Stimulated activated CD4-positive, alpha-beta T cell treated with anti-CD3 and anti-CD28 coated beads, Interleukin-1b, Interleukin-23, amount 100 ng/mL, for 48 hours (primary cell): ENCODE measurements at places on chromosomes 12 and 14.

DNA sequence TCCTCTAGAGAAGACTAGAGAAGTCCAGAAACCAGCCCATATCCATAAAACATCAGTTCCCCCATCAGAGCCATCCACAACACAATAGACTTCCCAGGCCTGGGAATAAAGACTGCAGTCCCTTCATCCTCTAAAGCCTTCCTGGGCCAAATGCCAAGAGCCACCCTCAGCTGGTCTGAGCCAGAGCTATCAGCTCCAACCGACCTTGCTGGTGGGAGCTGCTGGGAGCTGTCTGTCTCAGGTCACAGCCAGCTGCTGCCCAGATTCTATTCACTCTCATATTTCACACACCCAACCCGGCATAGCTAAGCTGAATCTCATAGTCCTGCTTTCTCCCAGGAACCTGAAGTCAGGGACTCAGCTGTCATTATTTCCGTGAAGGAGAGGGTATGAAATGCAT lies 10.9 kb upstream of the TFCP2 start:
- DNase-seq = no peak

DNA sequence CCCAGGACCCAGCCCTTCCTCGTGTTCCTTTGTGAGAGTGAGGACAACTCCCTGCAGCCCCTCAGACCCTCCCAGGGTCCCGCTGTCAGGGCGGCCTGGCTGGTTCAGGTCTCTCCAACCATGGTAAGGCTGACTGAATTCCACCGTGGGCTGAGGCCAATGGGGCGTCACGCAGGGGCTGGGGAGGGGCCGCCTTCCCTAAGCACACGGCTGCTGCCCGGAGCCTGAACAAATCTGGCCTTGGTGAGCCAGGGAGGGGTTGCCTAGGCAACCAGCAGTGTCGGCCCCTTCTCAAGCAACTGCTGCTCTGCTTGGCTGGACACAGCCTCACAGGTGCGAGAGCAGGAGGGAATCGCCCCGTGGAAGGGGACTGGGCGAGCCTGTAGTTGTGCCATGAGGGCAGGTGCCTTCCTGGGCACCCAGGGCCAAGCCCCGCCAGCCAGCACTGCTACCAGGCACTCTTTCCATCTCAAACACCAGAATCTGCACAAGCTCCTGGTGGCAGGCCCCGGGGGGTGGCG lies 37.0 kb upstream of the GALNT9 start:
- no peak for DNase-seq

- no peak for DNase-seq
These were observed 340.2 kb downstream of the DIO2 start for GRCh38 chr14:79871136-79871535.

DNA sequence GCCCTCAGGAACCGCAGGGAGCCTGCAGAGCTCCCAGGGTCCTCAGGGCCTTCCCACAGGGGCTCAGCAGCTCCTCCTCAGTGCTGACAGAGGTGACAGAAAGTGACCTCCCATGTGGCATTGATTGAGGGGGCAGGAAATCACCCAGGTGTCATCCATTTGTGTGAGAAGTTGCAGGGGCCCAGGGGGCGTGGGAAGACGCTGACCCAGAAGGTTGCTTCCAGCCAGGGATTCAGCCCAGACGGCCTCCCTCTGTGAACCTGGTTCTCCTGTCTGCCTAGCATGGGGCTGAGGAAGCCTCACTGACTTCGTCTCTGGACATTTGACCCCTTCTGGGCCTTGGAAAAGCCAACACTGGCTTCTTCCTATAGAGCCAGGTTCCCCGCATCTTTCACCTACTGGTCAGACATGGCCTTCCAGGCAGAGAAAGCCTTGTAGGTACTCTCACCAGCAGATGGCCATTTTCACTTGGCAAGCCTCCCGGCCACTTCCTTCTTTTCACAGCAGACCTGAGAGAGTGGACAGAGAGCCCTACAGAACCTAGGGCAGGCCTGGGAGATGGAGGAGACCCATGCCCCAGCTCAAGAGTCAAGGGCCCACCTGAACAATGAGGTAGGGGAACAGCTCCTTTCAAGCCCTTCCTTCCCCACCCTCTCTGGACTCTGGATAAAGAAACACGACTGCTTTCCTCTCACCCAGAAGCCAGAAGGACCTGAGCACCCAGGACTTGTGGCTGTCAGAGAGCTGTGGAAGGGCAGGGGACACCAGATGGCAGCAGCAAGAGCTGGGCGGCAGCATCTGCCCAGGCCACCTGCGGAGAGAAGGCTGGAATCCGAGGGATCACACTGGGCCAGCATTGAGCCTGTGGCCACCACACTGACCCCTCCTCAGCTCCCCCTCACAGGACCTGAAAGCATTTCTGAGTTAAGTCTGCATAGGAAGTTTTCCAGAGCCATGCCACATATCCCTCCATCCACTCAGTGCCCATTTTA lies 377.8 kb downstream of the DPF3 start:
- DNase-seq = no peak

- DNase-seq = no peak
These were observed 18.3 kb upstream of the JDP2 start for GRCh38 chr14:75409316-75410205.

DNA sequence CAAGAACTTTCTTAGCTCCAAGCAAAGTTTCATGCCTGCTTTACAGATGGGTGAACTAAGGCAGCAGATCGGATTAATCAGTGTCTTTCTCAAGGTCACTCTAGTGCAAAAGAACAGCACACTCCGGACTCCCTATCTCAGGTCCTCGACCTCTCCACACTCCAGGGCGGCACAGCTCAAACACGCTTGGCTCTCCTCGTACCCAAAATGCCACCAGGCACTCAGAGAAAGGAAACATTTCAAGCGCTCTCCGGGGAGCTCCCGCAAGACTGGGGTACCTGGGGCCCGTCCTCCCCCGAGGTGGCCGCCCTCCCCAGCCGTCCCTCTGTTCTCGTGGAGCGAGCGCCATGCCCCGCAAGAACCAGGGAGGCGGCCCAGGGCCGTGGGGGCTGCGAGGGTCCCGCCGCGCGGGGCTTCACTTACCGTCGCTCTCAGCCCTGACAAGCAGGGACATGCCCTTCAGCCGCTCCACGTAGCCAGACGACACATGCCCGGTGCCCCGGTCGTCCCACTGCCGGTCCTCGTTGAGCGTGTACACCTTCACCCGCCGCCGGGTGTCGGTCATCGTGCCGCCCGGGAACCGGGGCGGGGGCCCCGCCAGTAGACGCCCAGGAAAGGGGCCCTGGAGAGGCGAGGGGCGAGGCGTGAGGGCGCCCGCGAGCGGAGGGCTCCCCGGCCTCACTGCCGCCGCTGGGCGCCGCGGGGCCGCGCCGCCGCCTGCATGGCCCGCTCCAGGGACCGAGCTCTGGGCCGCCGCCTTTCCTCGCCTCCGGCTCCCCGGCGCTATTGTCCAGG lies 830 bp downstream of the PPP4R3A start:
- DNase-seq = peak; percentile 43
